ENCODE measurements at places on chromosomes 11 and 22. TPM values are rescaled to one million over a fixed set of nuclear protein-coding genes. Genes with fewer than 3 reads are reported as not detected.

CCDC116 gene
- 0.31 TPM for total RNA-seq

- peaks cover 28% of the 10 kb centered on the region for H3K4me1 ChIP-seq
- no peak overlapping the region for H3K4me3 ChIP-seq
- H3K36me3 ChIP-seq, result no peaks in the 10 kb centered on the region
Measured at GRCh38 chr11:117610901-117611300, 186.1 kb downstream of the DSCAML1 start.

DNA sequence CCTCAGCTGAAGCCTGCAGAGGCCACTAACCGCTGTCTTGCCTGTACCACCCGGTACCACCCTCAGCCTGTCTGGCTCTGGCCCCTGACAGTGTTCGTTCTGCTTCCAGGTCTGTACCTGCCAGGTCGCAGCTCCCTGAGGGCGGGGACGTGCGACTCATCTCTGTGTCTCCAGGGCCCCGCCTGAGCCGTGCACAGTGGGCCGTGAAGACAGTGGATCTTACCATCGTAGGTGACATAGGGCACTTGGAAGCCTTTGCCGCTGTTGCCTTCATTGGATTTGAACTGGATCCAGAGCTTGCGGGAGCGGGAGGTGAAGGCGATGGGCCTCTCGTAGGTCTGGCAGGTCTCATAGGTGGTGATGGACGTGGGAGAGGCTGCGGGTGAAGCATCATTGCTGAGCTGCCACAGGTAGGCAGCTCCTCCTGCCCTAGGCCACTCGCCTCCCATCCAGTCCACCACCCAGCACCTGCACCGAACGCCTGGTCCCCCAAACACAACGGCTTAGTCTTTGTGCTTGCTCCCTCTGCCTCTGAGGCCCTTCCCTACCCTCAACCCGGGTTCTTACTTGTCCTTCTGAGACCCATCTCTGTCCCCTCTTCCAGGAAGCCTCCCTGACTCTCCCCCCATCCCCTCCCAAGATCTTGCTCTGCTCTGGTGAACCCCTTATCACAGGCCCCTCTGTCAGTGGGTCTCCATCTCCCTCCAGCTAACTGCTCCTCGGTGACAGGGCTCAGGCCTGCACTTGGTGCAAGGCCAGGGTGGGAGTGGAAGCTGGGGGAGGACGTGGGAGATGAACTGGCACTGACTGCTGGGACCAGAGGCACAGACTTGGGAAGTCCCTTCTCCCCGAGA lies 21.1 kb upstream of the TTLL12 start:
- H3K27me3 ChIP-seq, result no peaks in the 10 kb centered on the region
- no peak overlapping the region for H3K4me3 ChIP-seq
- no peaks in the 10 kb centered on the region for H3K36me3 ChIP-seq
- H3K4me1 ChIP-seq, result peaks cover 6% of the 10 kb centered on the region
- no peak for DNase-seq

DNA sequence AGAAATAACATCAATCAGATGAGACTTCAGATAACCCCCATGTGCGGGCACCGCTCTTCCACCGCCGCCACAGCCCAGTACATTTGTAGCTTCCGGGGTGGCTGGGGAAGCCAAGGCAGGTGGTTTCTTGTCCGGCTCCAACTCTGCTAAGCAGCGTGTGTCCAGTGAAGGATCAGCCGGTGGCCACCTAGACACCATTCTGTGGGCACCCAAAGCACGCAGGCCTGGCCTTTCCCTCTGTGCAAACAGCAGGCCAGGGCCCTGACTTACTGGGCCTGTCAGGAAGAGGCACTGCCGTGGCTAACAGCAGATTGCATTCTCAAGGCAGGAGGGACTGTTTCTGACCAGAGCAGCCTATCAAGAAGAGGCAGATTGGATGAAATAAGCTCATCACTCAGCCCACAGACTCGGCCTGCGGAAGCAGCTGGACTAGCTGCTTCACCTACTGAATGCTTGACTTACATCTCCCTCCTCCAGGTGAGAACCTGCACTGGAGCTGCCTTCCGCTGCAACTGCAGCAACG lies 74.8 kb downstream of the ETS1 start:
- DNase-seq, result peak; percentile 67
- peaks cover 89% of the 10 kb centered on the region for H3K4me1 ChIP-seq
- peaks cover 94% of the 10 kb centered on the region for H3K36me3 ChIP-seq
- peak overlapping the region; percentile 96 for H3K27ac ChIP-seq
- peak overlapping the region; percentile 97 for H3K4me3 ChIP-seq

DNA sequence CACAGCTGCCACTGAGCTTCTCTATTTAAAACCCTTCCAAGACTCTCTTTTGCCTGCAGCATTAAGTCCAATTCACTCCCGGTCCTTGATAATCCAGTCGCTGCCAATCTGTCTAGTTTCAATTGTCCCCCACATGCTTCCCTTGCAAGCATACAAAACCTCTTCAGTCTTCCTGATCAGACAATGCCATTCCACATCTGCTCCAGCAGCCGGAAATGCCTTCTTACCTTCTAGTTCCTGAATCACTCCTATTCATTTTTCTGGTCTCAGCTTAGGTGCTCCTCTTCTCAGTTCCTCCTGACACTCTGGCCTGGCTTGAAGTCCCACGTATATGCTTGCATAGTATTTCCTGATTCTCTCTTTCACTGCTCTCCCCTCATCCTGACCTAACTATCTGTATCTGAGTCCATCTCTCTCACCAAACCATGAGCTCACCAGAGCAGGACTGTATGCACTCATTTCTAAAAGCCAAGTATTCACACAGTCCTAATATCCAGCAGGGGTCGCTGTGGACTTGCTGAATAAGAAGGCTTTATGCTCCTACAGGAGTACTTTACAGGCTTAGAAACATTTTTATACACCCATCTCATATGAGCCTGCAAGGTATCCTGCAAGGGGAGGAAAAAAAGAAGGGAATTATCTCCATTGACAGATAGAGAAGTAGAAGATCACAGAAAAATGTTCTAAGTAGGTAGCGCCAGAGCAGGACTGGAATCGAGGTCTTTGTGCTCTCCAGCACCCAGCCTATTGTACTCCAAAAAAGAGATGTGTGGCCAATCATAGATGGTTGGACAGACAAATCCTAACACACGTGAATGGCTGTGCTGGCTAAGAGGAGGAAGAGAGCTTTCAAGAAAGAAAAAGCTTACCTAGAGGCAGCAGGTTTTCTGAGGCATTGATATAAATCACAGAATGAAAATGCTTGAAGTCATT lies 19.2 kb downstream of the XRRA1 start:
- no peaks in the 10 kb centered on the region for H3K27me3 ChIP-seq
- peaks cover 2% of the 10 kb centered on the region for H3K36me3 ChIP-seq
- peak; percentile 69 for DNase-seq
- no peak overlapping the region for H3K27ac ChIP-seq

GRCh38 chr11:13118194-13118593 lies 109.1 kb downstream of the RASSF10 start:
- H3K4me1 ChIP-seq, result no peaks in the 10 kb centered on the region
- no peaks in the 10 kb centered on the region for H3K36me3 ChIP-seq
- no peak overlapping the region for H3K4me3 ChIP-seq
- no peak for DNase-seq

DNA sequence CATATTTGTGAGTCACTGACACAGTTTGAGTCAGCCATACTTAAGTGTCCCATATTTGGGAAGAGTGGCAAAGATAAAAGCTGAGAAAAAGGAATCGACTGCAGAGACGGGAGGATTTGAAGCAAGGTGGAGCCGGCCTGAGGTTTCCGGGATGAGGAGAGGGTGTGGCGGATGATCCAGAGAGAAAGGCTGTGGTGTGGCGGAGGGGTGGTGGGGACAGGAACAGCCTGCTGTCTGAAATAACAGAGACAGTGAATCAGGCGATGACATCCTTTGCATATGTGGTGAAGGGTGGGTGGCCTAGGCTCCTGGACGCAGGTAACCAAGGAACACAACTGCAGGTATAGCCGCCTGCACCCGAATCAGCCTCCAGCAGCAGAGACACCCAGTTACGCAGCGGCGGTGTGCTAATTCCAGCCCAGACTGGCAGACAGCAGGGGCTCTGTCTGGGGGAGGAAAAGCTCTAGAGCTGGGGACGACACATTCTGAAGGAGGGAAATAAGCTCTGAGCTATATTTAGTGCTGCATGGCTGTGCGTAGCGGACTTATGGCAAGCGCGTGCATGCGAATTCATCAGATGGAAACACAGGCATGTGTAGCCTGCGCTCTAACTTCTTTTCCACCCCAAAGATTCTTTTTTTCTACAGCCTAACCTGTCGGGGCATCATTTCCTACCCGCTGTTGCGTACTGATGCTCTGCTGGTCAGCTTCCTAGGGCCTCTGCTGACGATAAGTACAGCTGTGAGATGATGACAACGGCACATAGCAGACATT lies 62.7 kb upstream of the BARX2 start:
- H3K4me3 ChIP-seq, result no peak overlapping the region
- H3K27me3 ChIP-seq, result no peaks in the 10 kb centered on the region
- no peaks in the 10 kb centered on the region for H3K4me1 ChIP-seq
- DNase-seq, result no peak
- no peak overlapping the region for H3K27ac ChIP-seq
- H3K36me3 ChIP-seq, result no peaks in the 10 kb centered on the region

GRCh38 chr11:61874853-61875252 lies 16.5 kb downstream of the FADS3 start:
- no peaks in the 10 kb centered on the region for H3K36me3 ChIP-seq
- H3K27me3 ChIP-seq, result peaks cover 2% of the 10 kb centered on the region

- no peaks in the 10 kb centered on the region for H3K27me3 ChIP-seq
- H3K36me3 ChIP-seq, result peaks cover 7% of the 10 kb centered on the region
- H3K4me3 ChIP-seq, result no peak overlapping the region
- no peak overlapping the region for H3K27ac ChIP-seq
Measured at GRCh38 chr11:68938088-68938487, 34.4 kb downstream of the IGHMBP2 start.

DNA sequence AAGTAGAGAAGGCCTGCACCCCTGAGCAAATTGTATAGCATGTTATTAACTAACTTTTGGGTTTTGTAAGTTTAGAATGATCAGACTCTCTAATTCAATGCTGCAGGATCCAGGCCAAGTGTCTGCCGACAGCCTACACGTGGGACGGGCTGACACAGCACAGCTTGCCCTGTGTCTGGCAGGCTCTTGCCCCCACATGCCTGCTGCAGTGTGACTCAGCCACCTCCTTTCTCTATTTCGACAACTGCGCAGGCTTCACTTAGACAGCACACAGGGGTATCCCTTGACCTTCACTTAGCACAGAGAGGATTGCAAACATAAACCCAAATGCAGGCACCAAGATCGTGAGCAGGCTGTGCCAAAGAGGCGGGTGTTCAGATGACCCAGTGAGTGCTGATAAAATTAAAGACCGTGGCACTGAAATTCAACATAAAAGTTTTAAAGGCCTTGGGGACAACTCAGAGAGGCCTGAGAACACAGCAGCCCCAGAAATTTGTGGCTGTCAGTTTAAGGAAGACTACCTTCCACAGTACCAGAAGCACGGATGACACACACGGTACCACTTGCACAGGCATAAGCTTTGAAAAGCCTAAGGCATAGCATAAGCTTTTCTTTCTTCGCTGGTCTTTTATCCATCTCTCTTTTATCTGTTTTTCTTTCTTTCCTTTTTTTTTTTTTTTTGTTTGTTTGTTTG lies 37.8 kb downstream of the SCN3B start:
- no peaks in the 10 kb centered on the region for H3K4me1 ChIP-seq
- DNase-seq, result no peak
- H3K27me3 ChIP-seq, result no peaks in the 10 kb centered on the region
- H3K4me3 ChIP-seq, result no peak overlapping the region

GRCh38 chr11:65307298-65308229 lies 7.1 kb upstream of the CDC42EP2 start:
- H3K4me1 ChIP-seq, result no peaks in the 10 kb centered on the region
- H3K27me3 ChIP-seq, result no peaks in the 10 kb centered on the region
- no peak overlapping the region for H3K27ac ChIP-seq
- DNase-seq, result no peak
- no peak overlapping the region for H3K4me3 ChIP-seq

- no peak for DNase-seq
- H3K4me3 ChIP-seq, result no peak overlapping the region
- H3K27ac ChIP-seq, result no peak overlapping the region
- H3K27me3 ChIP-seq, result peaks cover 1% of the 10 kb centered on the region
- H3K4me1 ChIP-seq, result no peaks in the 10 kb centered on the region
- H3K36me3 ChIP-seq, result no peaks in the 10 kb centered on the region
Measured at GRCh38 chr22:28430466-28431025, 249.1 kb downstream of the TTC28 start.

DNA sequence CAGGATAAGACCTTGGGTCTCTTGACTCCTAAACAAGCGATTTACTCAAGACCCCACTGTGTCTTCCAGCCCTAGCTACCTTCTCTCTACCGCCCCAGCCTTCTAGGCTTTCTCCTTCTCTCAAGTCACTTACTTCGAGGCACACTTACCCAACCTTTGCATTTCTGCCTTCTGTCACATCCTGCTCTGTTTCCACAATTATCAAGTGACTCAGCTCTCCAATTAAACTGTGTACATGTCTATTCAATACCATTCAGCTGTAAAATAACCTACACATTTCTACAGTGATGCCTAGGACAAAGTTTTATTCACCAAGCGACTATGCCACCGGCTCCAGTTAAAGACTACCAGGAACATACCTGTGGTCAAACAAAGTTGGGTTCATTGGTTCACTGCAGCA lies 69.0 kb downstream of the LARGE1 start:
- DNase-seq, result no peak
- no peaks in the 10 kb centered on the region for H3K36me3 ChIP-seq
- H3K4me1 ChIP-seq, result peaks cover 14% of the 10 kb centered on the region
- H3K27me3 ChIP-seq, result no peaks in the 10 kb centered on the region

DNA sequence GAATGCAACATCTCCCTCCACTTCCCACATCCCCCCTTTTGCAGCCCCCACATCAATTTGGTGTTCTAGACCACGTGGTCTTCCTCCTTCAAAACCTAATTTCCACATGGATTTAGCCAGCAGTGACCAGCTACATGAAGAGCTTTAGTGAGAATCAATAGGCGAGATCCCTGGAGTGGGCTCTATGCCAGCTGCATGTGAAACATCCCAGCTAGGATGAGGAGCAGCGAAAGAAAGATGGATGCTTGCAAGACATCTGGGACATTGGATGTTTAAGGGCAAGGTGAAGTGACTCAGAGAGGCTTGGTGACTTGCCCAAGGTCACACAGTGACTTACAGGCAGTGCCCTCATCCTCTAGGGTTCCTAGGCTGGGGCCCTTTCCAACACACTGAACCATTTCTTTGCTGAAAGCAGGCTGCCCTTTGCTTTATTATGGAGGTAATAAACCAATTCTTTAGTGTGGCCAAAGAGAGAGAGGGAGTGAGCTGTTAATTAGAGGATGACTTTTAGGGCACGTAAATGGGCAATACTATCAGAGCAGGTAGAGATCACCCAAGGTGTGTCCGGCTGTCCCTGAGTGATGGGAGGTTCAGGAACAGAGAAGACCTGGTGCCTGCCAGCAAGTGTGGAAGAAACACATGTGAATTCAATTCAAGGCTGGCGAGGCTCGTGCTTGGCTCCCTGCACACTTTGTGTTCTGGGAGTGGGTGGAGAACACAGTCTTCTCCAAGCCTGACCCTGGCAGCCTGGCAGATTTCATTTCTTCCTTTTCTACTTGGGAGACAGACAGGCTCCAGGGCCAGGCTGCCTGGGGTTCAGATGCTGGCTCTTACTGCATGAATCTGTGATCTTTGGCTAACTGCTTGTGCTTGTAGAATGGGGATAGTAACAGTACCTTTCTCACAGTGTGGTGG lies 24.0 kb downstream of the TSPAN18 start:
- H3K27ac ChIP-seq, result no peak overlapping the region
- no peaks in the 10 kb centered on the region for H3K27me3 ChIP-seq
- no peak for DNase-seq

HBG2 gene
- not detected for total RNA-seq

GRCh38 chr22:47784991-47785390 lies 1022.5 kb downstream of the TBC1D22A start:
- peaks cover 2% of the 10 kb centered on the region for H3K36me3 ChIP-seq
- no peak overlapping the region for H3K4me3 ChIP-seq
- DNase-seq, result no peak
- H3K27ac ChIP-seq, result no peak overlapping the region

GRCh38 chr22:40190501-40190900 lies 12.8 kb downstream of the TNRC6B start:
- H3K4me3 ChIP-seq, result no peak overlapping the region
- H3K36me3 ChIP-seq, result no peaks in the 10 kb centered on the region
- H3K27me3 ChIP-seq, result no peaks in the 10 kb centered on the region
- no peak for DNase-seq
- H3K4me1 ChIP-seq, result peaks cover 69% of the 10 kb centered on the region
- no peak overlapping the region for H3K27ac ChIP-seq
